Right ventricle myocardium inferior (tissue), 1 donor: ENCODE measurements at places on chromosomes 3 and 15. TPM values are rescaled to one million over a fixed set of nuclear protein-coding genes. Genes with fewer than 3 reads are reported as not detected.
A peak's percentile ranks its signal among the peaks of the same experiment; 100 is the strongest.

GRCh38 chr15:38818157-38818790, 253.7 kb upstream of the RASGRP1 start:
- peak; percentile 40 for DNase-seq

DNA sequence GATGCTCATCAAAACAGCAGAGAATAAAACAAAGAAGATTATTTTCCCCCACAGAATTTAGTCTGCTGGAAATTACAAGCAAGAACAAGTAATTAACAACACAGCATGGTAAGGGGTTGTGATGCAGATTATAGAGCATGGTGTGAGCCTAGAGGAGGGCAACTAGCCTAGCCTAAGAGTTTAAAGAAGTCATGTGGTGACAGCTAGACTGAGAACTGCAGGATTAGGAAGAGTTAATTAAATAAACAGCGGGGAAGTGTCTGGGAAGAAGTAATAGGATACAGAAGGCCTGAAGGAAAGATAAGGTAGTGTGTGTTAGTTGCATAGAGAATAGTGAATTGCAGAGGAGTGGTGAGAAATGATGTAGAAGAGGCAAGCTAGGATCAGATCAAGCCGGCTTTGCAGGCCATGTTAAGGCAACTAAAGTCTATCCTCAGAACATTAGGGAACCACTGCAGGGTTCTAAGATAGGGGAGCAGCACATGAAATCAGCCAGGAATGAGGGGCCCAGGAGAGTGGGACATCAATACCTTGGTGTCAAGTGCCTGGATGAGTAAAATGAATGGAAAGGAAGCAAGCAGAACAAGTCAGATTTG, 11.9 kb upstream of the PKM start:
- DNase-seq, result no peak

Gene ATP13A5
- total RNA-seq, result not detected

GRCh38 chr3:22322861-22323260, 571.9 kb upstream of the ZNF385D start:
- DNase-seq, result no peak

Gene NR1I2
- not detected for total RNA-seq

Gene ARHGEF26
- 1.9 TPM for total RNA-seq

DNA sequence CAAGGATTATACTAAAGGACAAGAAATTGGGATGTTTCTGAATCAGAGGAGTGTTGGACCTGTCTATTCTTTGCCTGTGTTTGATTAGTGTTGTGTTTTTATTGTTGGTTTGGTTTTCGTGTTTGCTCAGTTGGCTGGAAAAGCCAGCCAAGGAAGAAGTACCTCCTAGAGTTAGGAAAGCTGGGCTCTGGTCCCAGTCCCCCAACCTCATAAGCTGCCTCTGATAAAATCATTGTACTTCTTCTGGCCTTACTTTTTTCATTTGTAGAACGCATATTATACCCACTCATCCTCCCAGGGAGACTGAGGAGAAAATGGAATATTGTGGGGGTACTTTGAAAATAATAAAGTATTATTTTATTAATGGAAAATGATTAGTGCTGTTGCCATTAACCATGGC, 177.4 kb upstream of the TRIM42 start:
- DNase-seq, result no peak

DNA sequence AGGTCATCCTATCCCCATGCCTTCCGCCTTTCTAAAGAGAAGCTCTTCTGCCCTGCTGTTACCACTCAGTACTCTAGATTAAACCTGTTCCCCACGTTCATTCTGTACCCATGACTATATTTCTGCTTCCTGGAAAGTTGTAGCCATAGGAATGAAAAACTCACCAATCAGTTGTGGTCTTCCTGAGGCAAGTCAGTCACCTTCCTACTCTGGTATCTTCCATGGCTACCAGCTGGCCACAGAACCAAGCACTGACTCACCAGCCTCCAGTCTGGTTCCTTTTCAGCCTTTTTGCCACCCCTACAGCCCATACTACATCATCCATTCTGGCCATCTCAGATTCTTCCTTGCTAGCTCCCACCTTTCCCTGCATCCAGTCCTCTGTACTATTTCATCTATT, 46.4 kb downstream of the TMEM44 start:
- DNase-seq, result no peak

GRCh38 chr15:75107908-75108838, 84.8 kb downstream of the PPCDC start:
- no peak for DNase-seq

Gene TRH
- not detected for total RNA-seq

DNA sequence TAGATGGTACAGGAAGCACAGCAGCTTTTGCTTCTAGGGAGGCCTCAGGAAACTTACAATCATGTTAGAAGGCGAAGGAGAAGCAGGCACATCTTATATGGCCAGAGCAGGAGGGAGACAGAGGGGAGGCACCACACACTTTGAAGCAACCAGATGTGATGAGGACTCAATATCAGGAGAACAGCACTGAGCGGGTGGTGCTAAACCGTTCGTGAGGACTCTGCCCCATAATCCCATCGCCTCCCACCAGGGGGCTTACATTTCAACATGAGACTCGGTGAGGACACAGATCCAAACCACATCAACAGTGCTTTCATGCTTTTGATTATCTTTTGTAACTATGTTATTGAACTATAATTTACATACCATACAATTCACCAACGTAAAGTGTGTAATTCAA, 7.6 kb upstream of the TMEM44 start:
- DNase-seq, result no peak

GRCh38 chr3:190122198-190122771, 1.6 kb upstream of the P3H2 start:
- no peak for DNase-seq

Gene ANKRD63
- 0.92 TPM for total RNA-seq

Gene IGDCC3
- total RNA-seq, result 0.43 TPM

- no peak for DNase-seq
Measured at GRCh38 chr3:16332904-16333426, 68.0 kb downstream of the OXNAD1 start.

Gene BFSP2
- not detected for total RNA-seq

DNA sequence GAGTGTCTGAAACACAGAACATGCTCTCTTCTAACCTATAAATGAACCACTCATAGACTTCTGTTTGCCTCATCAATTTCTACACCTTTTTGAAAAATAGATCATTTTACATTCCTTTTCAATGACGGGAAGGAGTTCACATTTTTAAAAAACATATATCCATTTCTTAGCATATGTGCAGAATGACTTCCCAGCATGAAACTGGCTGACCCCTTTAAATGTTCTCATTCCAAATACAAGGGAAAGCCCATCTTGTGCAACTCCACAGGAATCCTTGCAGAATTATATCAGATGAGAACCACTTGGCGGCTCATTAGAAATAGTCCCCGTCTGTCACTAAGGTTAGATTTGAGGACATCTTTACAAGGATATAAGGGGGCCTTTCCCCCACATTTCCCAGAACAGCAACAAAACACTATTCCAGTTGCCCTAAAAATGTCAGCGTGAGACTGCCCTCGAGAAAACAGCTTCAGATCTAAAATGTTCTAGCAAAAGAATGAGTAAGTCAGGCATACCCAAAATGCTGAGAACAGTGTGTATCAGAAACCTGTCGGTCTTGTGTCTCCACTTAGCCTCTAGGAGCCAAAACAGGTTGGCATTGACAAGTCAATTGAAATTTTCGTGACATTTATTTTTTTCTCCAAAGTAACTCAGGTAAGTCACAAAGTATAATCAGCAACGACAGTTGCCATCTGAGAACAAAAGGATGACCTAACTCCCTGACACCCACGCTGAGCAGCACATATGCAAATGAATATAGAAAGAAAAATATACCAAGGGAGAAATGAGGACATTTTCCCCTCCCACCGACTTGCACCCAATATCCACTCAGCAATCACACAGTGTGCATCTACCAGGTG, 63.1 kb downstream of the FOXP1 start:
- no peak for DNase-seq

- no peak for DNase-seq
Measured at GRCh38 chr15:40062816-40063562, 24.0 kb upstream of the SRP14 start.

DNA sequence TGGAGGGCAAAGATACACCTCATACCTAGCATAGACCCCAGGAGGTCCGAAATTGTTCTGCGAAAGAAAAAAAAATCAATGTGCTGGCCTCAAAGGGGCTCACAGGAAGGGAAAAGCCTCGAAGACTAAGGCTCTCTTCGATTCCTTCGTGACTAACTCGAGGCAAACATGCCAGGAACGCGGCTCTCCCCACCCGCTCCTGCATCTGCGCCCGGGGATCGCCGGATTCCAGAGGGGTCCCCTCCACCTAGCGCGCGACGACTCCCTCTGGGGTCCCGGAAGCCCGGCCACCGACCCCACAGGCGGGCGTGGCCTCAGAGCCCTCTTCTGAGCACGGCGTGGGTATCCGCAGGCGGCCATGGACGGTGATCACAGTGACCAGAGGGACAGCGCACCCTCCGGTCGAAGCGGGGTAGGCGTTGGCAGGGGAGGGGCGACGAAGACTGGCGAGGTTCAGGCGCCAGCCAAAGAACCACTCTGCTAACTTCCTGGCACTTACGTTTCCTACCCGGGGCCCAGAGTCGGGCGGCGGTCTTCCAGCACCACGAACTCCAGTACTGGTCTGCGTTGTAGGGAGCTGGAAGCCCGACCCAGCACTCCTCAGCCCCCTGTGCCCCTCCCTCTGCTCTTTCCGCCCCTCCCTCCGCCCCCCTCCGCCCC, 515 bp upstream of the EIF3J start:
- peak; percentile 93 for DNase-seq

Gene P2RY12
- 1.4 TPM for total RNA-seq

Gene TUSC7
- not detected for total RNA-seq

GRCh38 chr15:37014566-37014965, 85.8 kb downstream of the MEIS2 start:
- DNase-seq, result no peak

- DNase-seq, result no peak
Measured at GRCh38 chr3:159732172-159733111, 256.2 kb upstream of the IL12A start.

DNA sequence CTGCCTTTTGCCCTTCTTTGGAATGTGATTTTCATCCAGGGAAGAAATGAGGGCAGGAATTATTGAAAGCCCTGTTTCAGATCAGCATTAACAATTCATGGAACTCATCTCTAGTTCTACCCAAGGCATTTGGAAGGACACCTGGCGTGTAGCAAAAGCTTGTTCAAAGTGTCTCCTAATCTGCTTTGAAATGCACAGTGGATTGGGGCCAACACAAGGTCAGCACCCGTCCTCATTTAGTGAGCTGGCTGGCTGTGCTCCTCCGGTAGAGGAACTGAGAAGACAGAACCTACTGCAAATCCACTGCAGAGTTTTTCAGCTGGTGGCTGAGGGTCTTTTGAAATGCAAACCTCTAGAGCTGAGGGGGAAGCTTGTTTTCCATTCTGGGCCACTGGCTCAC, 141.6 kb upstream of the STT3B start:
- no peak for DNase-seq

- DNase-seq, result no peak
Measured at GRCh38 chr3:149713730-149714654, 38.3 kb downstream of the COMMD2 start.

Gene SERP1
- total RNA-seq, result 23.7 TPM

GRCh38 chr3:122609798-122610559, 32.5 kb downstream of the PARP15 start:
- no peak for DNase-seq

DNA sequence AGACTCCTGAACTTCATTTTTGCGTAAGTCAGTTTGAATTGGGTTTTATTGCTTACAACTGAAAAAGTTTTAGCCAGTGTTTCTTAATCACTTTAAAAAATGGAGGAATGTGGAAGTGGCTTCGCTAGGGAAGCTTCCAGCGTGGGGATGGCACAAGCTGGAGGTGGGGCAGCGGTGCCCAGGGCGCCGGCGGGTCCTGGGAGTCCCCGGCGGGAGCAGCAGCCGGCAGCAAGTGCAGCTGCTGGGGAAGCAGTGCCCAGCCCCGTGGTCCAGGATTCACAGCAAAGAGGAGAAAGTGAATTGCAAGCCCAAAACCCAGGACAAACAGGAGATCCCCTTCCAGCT, 301.8 kb upstream of the PROK2 start:
- DNase-seq, result no peak

Gene OXTR
- total RNA-seq, result 0.32 TPM

GRCh38 chr3:172138792-172139507, 99.6 kb downstream of the FNDC3B start:
- no peak for DNase-seq

Gene MASP1
- 129 TPM for total RNA-seq

Gene NOP10
- 157 TPM for total RNA-seq

DNA sequence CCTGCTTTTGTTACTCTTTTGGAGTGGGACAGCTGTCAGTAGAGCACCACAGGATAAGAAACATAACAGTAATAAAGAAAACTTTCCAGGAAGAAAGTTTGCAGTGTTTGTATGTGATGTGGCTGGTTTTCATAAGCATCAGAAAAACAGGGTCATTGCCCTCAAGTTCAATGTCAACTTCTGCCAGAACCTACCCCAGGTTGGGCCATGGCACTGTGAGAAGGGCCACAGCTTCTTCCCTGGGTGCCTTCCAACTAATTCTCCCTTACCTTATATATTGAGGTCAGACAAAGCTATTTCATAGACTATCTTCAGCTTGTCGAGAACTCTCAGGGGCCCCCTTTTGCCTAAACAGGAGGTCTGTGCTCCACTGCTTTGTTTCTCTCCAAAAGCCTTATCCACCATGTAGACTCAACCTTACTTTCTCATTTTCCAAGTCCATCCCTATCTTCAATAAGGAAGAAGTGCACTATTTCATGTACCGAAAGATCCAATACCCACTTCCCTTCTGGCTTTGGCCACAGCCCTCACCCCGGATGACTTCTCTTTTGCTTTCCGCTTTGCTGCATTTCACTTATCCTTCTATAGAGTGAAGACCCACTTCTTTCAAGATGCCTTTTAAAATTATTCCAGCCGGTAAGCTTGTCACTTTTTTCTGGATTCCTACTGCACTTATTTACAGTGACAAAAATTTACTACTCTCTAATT, 38.2 kb upstream of the PLCL2 start:
- no peak for DNase-seq

GRCh38 chr3:191300422-191300821, 28.8 kb upstream of the CCDC50 start:
- DNase-seq, result no peak

GRCh38 chr3:16671690-16672089, 66.5 kb upstream of the DAZL start:
- DNase-seq, result no peak

Gene PP2D1
- total RNA-seq, result not detected

- no peak for DNase-seq
Measured at GRCh38 chr3:26920646-26921478, 298.3 kb downstream of the LRRC3B start.

Gene CHRNA3
- 0.08 TPM for total RNA-seq

Gene RTP4
- total RNA-seq, result 1.2 TPM

- DNase-seq, result no peak
Measured at GRCh38 chr3:190886945-190887344, 24.5 kb upstream of the GMNC start.

DNA sequence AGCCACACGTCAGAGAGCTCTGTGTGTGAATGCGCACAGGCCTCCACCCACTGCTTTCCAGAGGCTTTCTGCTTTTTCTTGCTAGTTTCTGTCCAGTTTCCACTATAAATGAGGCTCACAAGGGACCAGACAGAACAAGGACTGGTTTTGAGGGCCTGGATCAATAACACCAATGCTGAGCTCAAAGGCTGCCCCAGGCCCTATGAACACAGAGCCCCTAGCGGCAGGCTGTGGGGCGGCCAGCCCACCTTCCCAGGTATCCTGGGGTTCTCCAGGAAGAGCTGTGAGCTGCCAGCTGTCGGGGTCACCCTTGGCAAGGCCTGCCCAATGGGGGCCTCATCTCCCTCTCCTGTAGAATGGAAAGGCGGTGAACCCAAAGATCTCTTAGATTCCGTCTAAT, 2.2 kb upstream of the ITIH3 start:
- peak; percentile 26 for DNase-seq
